Activated B cell treated with CpG ODN at 0.5 μM for 24 hours (primary cell): ENCODE measurements at places on chromosomes 11 and 22.

GRCh38 chr11:73072935-73073481 is 69.1 kb downstream of the FCHSD2 start:
- DNase-seq: no peak

DNA sequence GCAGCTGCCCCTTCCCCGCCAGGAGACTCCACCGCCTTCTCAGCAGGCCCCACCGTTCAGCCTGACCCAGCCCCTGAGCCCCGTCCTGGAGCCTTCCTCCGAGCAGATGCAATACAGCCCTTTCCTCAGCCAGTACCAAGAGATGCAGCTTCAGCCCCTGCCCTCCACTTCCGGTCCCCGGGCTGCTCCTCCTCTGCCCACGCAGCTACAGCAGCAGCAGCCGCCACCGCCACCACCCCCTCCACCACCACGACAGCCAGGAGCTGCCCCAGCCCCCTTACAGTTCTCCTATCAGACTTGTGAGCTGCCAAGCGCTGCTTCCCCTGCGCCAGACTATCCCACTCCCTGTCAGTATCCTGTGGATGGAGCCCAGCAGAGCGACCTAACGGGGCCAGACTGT is 42.6 kb downstream of the PPP2R1B start:
- no peak for DNase-seq

DNA sequence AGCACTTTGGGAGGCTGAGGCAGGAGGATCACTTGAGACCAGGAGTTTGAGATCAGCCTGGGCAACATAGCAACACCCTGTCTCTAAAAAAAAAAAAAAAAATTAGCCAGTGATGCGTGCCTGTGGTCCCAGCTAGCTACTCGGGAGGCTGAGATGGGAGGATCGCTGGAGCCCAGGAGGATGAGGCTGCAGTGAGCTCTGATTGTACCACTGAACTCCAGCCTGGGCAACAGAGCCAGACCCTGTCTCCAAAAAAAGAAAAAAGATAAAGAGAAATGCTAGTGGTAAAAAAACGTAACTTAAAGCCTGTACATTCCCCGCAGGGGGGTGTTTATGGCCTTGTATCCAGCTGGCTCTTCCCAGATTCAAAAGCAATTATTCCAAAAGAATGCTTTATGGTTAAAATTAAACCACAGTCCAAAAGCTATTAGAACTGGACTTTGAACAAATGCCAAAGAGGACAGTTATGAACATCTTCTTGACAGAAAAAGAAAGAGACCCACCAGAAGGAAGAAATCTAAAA is 16.4 kb upstream of the SNX32 start:
- DNase-seq: no peak

DNA sequence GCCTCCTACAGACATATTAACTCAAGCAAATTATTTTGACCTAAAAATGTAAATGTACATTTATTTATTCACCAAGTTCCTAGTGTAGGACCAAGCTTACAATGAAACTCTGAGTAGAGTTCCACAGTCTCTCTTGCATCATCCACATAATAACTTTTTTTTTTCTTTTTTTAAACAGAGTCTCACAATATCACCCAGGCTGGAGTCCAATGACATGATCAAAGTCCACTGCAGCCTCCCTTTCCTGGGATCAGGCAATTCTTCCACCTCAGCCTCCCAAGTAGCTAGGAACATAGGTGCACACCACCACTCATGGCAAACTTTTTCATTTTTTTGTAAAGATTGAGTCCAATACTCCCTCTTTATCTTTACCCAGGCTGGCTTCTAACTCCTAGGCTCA is 28.0 kb downstream of the FEZ1 start:
- DNase-seq: no peak

- DNase-seq: no peak
Measured at GRCh38 chr11:124840666-124841065, 24.6 kb upstream of the ROBO3 start.

- DNase-seq: no peak
Measured at GRCh38 chr22:27726331-27726685, 75.2 kb downstream of the MN1 start.

DNA sequence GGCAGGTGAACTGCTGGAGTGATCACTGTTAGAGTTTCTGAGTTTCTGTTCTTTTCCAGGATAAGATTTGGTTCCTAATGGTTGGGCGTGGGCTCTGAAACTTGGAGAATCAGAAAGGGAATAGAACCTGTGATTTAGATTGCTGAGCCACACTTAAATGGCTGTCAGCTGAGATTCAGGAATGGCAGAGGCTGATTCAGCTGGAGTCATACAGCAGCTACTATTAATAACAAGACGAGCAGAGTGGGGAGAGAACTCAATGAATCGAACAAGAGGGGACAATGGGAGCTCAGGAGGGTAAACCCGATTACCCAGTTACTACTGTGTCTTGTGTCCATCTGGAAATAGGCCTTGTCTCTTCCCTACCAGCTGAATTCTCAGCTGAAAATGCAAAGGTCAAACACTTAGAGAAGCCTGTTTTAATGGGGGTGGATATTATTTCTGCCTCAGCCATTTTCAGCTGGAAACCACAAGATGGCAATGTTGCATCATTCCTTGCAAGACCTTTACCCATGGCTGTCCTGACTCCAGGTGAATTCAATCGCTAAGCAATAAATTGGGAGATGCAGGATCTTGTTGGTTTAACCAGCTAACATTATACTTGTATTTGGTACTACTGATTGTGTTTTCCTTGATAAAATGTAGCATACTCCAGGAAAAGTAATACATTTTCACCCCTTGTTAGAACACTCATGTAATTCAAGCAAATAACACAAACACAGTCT is 104.5 kb upstream of the RAG2 start:
- DNase-seq: no peak

- DNase-seq: no peak
Measured at GRCh38 chr11:31786996-31787685, 24.0 kb downstream of the PAX6 start.

DNA sequence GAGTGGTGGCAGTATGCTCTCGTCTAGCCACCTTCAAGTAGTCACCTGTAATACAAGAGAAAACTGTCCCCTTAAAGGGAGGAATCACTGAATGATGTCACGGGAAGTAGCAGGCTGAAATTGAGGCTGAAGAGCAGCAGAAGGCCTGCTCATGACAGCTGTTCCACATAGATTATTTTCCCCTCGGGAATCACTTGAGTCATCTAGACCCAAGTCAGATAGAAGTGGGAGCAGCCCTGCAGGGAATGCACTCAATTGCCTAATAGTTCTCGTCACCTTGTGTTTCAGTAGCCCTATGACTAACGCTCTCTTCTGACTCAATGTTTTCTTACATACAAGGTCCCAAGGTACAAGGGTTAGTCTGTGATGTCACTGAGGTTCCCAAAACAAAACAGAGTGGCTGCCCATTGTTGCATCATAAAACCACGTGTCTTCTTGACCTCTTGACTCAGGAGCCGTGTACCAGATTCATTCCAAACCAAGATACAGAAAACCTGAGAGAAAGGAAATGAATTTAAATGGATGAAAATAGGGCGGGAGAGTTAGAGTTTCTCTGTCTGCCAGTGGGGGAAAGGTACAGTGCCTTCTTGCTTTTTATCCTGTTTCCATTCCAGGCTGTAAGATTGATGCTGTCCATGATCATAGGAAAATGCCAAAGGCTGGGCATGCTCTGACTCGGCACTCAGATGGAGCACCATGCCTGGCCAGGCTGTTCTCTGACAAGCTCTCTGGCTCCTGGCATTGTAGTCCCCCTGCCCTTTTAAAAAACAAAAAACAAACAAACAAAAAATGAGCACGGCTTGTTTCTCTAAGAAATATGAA is 21.6 kb upstream of the C11orf96 start:
- DNase-seq: no peak

DNA sequence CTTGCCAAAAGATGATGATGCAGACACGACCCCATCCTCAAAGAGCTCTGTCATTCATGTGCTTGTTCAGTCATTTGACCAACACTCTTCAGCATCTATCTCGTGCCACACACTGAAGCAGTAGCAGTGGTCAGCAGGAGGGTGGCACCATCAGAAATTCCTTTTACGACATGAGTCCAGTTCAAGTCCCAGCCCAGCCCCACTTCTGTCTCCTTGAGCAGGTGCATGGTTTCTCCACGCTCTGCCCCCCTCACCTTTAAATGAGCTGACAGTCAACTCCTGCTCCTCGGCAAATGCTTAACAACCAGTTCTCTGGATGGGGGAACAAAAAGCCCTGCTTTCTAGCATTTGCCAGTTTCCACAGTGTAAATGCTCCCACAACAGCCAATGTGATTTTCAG is 60.9 kb downstream of the SYN3 start:
- no peak for DNase-seq

GRCh38 chr11:6315811-6316425 is 4.4 kb downstream of the CAVIN3 start:
- DNase-seq: no peak

GRCh38 chr11:76588455-76589325 is 81.9 kb downstream of the LRRC32 start:
- DNase-seq: no peak

DNA sequence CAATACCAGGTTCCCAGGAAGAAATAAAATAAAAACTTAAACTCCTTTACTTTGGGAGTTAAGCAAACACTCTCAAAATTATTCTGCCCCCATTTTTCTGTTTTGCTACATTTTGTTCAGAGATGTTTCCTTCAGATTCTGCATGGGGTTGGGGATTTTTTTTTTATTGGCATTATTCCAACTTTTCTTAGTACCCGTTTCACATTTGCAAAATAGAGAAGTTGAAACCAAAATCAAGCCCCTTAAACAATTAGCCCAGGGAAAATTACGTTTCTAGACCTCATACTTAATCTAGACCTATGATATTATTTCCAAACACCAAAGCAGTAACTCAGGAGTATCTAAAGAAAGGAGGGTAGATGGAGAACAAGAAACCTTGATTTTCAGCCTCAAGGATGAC is 20.6 kb upstream of the MS4A7 start:
- DNase-seq: no peak

DNA sequence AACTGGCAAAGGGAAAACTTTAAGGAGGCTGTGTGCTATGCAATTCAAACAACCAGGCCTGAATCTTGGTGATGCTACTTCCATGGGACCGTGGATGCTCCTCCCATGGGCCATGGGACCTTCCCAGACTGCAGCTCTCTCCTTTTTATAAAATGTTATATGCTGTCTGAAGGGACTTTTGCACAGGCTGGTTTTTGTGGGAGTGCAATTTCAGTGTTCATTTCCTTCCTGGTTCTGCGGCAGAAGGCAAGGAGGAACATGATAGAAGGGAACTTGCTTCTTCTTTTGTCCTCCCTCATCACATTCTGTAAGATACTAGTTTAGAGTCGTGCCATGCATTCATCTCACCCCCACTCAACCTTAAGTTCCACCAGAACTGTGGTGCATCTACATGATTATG is 68.9 kb downstream of the C11orf58 start:
- DNase-seq: no peak

- DNase-seq: no peak
Measured at GRCh38 chr22:46846832-46847355, 84.4 kb downstream of the TBC1D22A start.

DNA sequence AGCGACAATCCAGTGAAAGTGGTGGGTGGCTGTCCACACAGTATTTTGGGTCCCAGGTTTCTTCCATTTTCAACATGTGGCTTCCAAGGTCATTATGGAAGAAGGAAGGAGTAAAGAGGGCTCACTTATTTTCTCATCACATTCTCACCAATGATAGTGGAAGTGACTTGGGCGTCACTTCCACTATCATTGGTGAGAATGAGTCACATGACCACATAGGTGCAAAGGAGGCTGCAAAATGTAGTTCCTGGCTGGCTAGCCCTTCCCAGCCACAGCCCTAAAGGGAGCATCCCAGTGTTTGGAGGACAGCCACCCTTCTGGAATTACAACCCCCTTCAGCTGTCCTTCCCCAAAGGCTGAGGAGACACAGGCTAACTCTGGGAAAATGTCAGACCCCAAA is 95.6 kb downstream of the TSPAN18 start:
- no peak for DNase-seq

- no peak for DNase-seq
Measured at GRCh38 chr11:66035653-66036333, 9.5 kb upstream of the CATSPER1 start.

DNA sequence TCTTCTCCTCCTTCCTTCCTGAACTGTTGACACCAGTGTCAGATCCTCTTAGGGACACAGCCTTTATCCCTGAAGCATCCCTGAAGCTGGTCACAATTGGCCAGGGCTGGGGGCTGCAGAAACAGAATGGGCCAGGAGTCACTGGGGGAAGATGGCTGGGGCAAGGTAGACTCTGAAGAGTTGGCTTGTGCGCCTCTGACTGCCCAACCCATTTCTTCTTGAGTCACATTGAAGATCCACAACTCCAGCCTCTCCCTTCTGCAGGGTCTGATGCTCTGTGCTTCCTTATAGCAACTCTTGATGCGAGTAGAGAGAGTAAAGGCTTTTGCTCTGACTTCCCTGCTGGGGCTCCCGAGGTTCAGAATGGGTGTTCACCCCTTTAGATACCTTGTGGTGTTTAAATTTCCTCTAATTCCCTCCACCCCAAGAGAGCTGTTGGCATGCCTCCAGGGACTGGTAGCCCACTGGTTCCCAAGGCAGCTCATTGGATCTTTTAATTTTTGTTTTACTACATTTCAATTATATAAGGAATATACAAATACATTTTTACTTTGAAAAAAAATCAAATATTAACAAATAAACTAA is 13.4 kb downstream of the PRDM11 start:
- DNase-seq: no peak

GRCh38 chr11:9838961-9839360 is 175.1 kb downstream of the SWAP70 start:
- DNase-seq: no peak

DNA sequence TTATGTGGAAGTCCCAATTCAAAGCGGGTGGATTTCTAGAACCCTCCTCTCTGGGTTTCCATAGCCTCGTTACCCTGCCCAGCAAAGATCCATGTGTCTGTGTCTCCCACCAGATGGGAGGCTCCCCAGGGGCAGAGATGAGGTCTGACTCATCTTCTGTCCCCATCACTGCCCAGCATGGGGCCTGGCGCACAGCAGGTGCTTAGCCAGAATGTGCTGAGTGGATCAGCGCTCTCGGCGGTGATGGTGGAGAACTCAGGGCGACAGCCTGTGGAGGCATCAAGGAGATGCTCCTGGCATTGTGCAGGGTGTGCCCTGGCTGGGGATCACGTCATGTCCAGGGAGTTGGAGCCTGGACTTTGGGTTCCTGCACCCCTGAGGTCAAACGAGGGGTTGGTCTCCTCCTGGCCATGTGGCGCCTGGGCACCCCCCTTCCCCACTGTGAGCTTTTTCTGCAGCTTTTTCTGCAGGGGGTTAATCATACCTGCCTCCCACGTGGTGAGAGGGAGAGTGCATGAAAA is 46.1 kb upstream of the RFPL3 start:
- DNase-seq: no peak

DNA sequence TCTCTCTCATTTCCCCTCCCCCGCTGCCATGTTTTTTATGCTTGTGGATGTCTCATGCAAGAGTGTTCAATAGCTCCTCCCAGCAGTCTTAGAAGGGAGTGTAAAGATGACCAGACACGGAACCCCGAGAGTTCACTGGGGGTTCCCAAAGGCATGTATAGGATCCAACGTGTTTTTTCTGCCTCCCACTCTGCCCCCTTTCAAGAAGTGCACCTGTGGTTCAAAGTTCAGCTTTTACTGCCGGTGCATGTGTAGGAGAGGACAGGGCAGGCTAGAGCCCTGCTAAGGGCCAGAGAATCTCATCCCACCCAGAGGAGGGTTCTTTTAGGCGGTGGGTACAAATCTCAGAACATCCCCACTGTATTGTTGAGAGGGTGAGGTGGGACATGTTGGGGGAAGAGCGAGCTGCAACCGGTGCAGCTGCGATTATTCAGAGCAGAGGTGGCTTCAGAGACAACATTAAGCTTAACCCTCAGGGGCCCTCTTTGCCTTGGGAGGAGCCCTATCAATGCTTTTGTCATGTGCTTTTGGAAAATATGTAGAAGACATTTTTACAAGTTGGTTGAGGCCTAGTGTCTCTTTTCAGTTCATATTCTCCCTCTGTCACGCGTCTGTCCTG is 14.5 kb downstream of the MIF start:
- DNase-seq: no peak

- no peak for DNase-seq
Measured at GRCh38 chr11:35550374-35551036, 25.1 kb upstream of the PAMR1 start.
